Amygdala (tissue), 56 donors: ENCODE measurements at places on chromosomes 2 and 18.
A peak's percentile ranks its signal among the peaks of the same experiment; 100 is the strongest.

DNA sequence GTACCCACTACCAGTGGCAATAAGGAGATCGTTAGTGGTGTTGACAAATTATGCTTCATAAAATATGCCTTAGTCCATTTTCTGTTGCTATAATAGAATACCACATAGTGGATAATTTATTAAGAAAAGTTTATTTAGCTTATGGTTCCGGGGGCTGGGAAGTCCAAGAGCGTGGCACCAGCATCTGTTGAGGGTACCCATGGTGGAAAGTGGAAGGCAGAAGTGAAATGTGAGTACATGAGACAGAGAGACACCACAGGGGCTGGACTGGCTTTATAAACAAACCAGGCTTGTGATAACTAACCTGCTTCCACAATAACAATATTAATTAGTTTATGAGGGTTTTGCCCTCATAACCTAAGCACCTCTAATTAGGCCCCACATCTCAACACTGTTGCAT is 146.6 kb downstream of the RNF144A start:
- DNase-seq: no peak

DNA sequence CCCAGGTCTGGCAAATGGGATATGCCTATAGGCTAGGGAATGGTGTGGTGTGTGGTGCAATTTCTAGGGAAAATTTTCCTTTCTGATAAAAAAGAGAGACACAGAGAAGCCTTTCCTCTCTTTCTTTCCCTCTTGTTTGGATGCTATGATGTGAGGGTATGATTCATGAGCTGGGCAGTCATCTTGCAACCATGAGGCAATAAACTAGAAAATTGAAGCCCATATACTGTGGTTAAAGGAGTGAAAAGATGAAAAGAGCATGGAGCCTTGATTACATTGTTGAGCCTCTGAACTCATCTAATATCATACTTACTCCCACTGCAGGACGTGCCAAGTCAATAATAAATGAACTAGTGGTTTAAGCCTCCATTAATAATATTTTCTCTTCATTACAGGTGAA is 215.6 kb downstream of the HAUS1 start:
- no peak for DNase-seq

GRCh38 chr18:14100503-14101286 is 31.5 kb downstream of the ZNF519 start:
- DNase-seq: no peak

- DNase-seq: no peak
These were observed 14.1 kb upstream of the GPC1 start for GRCh38 chr2:240421381-240421780.

DNA sequence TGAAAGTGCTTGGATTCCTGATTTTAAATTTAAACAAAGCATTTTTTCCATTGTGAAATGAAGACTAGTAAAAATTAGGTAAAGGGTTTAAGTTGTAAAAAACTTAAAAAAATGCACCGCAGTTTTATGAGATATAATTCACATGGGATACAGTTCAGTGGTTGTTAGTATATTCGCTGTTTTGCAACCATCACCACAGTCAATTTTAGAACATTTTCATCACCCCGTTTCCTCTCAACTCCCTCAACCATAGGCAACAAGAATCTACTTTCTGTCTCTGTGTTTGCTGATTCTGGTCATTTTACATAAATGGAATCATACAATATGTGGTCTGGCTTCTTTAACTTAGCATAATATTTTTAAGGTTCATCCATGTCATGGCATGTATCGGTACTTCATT is 4.0 kb downstream of the DGKD start:
- no peak for DNase-seq

GRCh38 chr18:44796429-44797428 is 116.0 kb downstream of the SETBP1 start:
- no peak for DNase-seq

- no peak for DNase-seq
These were observed 247.7 kb downstream of the GLI2 start for GRCh38 chr2:120983344-120983743.

DNA sequence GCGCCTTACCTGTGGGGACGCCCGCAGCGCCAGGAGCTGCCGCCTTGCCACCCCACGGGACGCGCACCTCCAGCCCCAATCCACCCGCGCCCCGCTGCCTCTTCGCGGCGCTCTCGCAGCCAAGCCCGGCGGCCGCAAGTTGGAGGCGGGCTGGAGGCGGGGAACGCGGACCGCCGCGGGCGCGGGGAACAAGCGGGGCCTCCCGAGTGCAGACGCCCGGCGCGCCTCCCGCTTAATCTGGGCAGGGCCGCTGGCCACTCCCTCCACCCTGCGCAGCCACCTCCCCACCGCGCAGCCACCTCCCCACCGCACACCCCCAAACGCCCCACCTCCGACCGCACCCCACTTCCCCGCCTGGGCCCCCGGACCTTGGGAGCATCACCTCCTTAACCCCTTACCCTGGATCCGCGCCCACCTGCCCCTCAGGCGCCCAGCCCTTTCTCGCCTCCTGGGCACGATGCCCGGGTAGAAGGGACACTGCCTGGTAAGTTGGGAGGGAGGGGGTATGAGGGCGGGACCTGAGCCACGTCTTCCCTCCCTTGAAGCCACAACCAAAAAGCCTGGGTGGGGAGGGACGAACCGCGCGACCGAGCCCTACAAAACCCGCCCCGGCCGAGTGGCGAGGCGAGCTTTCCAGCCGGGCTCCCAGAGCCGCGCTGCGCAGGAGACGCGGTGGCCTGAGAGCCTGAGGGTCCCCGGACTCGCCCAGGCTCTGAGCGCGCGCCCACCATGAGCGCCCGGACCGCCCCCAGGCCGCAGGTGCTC is at the start of the genes COL4A3 and COL4A4:
Gene COL4A3 (plus strand): TSS at position 627 of the 765 bp plus-strand sequence. CDS start 103 bp downstream, at position 730.
Gene COL4A4 (minus strand): TSS at position 208 of the 765 bp plus-strand sequence. CDS start 16,722 bp downstream, outside the sequence.
- no peak for DNase-seq

DNA sequence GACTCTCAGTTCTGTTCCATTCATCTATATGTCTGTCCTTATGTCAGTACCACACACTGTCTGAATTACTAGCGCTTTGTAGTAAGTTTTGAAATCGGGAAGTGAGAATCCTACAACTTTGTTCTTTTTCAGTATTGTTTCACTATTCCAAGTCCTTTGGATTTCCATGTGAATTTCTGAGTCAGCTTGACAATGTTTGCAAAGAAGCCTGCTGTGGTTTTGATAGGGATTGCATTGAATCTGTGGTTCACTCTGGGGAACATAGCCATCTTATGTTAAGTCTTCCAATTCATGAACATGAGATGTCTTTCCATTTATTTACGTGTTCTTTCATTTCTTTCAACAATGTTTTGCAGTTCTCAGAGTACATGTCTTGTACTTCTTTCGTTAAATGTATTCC is 15.0 kb downstream of the SLC3A1 start:
- no peak for DNase-seq

- no peak for DNase-seq
These were observed 59.6 kb upstream of the SERPINE2 start for GRCh38 chr2:224098481-224099230.

GRCh38 chr2:231673348-231673770 is 35.0 kb upstream of the PTMA start:
- no peak for DNase-seq

DNA sequence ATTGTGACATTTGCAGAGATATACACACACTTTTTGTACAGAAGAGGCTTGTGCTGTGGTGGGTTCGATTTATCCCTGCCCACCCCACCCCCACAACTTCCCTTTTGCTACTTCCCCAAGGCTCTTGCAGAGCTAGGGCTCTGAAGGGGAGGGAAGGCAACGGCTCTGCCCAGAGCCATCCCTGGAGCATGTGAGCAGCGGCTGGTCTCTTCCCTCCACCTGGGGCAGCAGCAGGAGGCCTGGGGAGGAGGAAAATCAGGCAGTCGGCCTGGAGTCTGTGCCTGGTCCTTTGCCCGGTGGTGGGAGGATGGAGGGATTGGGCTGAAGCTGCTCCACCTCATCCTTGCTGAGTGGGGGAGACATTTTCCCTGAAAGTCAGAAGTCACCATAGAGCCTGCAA is 40.0 kb downstream of the STEAP3 start:
- DNase-seq: no peak

DNA sequence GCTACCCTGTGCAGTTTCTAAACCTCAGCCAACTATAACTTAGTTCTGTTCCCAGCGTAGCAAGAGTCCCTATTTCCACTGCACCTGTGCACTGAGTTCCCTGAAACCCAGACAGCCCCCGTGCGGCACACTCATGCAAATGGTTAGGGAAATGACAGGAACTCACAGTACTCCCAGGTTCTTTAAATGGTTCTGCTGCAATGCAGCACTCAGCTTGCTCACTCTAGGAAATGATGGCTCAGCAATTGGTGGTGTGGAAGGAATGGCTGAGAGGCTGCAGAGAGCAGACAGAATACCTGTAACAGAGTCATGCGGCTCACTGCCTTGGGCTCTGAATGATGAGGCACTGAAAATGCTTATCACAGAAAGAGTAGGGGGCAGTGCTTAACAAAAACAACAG is 143.0 kb downstream of the RAD51AP2 start:
- no peak for DNase-seq

GRCh38 chr18:59093668-59094067 is 46.0 kb upstream of the SEC11C start:
- no peak for DNase-seq

- DNase-seq: no peak
These were observed 90.2 kb downstream of the PXDN start for GRCh38 chr2:1653956-1654695.

DNA sequence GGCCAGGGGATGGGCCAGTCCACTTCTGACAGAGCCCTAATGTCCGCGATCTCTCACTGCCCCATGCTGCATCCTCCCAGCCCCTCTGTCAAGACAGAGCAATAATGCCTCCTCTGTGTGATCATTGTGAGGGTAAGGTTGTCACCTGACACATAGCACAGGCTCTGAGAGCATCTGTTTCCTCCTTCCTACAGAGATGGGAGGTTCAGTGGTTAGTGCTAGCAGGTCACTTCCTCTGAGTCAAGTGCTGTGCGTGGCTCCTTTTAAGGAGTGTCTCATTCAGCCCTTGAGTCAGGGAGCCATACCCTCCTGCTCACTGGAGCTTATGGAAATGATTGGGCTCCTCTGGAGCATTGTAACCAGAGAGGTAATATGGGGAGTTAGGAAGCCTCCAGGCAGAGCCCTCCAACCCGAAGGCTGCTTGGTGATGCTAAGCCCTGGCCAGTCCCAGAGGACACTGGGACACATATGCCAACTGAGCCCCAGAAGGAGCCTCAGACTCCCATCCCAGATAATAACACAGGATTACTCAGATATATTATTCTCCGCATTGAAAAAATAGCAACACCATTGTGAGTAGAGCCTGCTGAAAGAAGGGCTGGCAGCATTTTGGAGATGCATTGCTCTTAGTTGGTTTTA is 189.0 kb downstream of the GALNT1 start:
- no peak for DNase-seq

DNA sequence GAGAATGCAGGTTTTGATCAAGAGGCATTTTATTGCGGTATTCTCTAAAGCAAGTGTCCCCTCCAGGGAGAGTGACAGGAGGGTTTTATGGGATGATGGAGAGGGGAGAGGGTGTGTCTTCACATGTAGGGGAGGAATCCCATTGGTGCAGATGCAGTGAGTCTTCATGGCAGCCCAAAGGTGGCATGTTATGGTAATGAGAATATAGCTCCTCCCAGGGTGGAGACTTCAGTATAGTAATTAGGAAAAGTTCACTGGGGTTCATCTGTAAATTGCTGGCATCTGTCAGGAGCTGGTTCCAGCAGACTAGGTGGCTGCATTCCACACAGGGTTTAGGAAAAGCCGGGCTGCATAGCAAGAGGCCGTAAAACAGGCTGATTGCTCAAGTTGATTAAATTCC is 230.7 kb upstream of the CCDC68 start:
- DNase-seq: no peak

GRCh38 chr2:1598041-1598710 is 146.1 kb downstream of the PXDN start:
- no peak for DNase-seq

DNA sequence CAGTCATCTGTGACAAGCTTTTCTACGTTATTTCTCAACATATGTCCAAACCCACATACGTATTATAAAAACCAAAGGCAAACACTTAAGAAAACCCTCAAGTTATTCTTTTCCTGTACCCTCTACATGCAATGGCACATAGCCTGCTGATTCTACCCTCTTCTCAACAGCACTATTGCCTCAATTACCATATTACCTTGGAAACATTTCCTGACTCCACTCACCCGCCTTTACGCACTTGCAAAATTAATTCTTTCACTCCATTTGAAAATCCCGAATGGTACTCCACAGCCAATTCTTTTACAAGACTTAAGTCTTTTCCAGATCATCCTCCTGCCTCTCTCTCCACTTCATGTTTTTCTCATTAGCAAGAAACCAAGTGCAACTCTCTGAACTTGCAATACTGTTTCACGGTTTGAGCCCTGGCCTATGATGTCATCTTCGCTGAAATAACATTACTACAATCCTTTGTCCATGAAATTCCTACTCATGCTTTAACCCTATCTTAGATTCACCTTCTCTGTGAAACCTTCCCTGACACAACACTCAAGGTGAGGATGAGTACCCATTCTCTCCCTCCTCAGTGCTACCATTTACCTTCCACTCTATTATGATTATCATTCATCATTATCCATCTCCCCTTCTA is 29.0 kb downstream of the SESTD1 start:
- DNase-seq: no peak

GRCh38 chr2:126894082-126894481 is 4.6 kb upstream of the TEX51 start:
- no peak for DNase-seq

DNA sequence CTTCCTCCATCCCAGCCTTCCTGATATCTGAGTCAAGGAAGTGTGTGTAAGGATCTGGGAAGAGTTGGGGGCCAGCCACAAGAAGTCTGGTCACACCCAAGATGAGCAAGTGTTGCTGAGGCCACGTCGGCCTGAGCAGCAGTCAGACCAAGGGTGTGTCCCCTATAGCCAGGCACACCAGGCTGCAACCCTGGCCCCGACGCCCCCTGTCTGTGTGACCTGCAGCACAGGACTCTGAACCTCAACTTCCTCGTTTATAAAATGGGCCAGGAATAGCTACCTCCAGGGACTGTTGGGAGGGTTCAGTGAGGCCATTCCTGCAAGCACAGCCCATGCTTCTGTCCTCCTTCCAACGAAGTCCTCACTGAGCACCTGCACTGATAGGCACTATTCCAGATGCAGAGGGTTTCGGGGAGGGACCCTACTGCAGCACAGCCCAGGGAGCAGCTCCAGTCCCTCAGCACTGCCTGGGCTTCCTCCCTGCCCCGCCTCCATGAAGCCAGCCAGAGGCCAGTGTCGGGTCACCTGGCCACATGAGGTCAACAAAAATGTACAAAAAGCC is 13.3 kb downstream of the LIMS2 start:
- no peak for DNase-seq

GRCh38 chr18:74507097-74507881 is 11.1 kb downstream of the CNDP2 start:
- DNase-seq: no peak

- peak; percentile 64 for DNase-seq
These were observed 821 bp upstream of the EPHA4 start for GRCh38 chr2:221572821-221573429.

GRCh38 chr2:145416640-145417039 is 896.7 kb upstream of the ZEB2 start:
- no peak for DNase-seq
